M059J (cell line): ENCODE measurements at places on chromosomes 12 and 14.

DNA sequence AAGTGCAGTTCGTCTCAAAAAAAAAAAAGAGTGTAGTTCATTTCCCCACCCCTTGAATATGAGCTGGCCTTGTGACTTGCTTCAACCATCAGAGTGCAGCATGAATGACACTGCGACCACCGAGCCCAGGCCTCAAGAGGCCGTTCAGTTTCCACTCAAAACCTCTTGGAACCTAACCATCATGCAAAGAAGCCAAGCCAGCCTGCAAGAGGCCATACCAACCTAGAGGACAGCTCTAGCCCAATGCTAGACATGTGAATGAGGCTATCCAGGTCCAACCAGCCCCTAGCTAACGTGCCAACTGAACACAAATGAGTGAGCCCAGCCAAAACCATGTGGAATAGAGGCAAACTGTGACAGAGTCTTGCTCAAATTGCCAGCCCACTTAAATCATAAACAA, 29.7 kb downstream of the R3HDM2 start:
- DNase-seq, result no peak

GRCh38 chr12:81288651-81289050, 210.8 kb downstream of the ACSS3 start:
- DNase-seq, result no peak

GRCh38 chr14:92109490-92109889, 3.1 kb upstream of the ATXN3 start:
- no peak for DNase-seq

- no peak for DNase-seq
Measured at GRCh38 chr14:106269029-106269428, 742.6 kb downstream of the TMEM121 start.
